Stimulated activated CD4-positive, alpha-beta T cell treated with anti-CD3 and anti-CD28 coated beads, Interleukin-4, amount 100 ng/mL, for 1 hour (primary cell): ENCODE measurements at places on chromosomes 6 and 20.

GRCh38 chr6:95117236-95117635 lies 460.1 kb upstream of the MANEA start:
- no peak for DNase-seq

DNA sequence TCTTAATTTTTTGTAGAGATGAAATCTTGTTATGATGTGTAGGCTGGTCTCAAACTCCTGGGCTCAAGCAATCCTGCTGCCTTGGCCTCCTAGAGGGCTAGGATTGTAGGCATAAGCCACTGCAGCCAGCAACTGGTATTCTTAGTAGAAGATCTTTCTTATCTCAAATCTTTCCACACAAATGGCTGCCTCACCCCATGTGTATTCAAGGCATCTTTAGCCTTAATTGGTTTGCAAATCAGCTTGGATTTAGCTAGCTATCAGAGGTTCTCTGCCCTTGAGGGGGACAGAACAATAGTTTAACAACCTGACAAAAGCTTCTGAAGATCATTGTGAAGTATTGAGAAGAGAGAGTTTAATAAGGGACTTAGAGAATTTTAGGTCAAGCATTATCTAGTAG lies 17.9 kb upstream of the ABRACL start:
- DNase-seq: no peak

- peak; percentile 53 for DNase-seq
Observed at GRCh38 chr6:41732591-41733359, 2.6 kb downstream of the TFEB start.

- DNase-seq: no peak
Observed at GRCh38 chr6:125066140-125066539, 87.4 kb upstream of the TPD52L1 start.

DNA sequence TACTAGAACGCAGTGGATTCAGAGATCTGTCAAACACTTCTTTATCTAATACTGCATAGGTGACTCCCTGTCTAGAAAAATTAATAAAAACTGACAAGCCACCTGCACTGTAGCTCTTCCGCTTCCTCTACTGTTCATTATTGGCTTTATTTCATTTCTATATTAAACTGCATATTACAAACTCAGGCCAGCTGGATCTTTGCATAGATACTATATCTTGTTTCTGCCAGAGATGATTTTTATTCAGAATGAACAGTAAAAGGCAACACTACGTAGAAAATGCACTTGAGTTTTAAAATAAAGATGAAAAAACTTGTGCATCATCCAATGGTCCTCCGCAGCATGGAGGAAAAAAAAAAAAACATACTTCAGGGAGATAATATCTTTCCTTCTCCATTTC lies 508.3 kb downstream of the PRKN start:
- no peak for DNase-seq

- no peak for DNase-seq
Observed at GRCh38 chr6:23890543-23891227, 235.3 kb upstream of the NRSN1 start.

DNA sequence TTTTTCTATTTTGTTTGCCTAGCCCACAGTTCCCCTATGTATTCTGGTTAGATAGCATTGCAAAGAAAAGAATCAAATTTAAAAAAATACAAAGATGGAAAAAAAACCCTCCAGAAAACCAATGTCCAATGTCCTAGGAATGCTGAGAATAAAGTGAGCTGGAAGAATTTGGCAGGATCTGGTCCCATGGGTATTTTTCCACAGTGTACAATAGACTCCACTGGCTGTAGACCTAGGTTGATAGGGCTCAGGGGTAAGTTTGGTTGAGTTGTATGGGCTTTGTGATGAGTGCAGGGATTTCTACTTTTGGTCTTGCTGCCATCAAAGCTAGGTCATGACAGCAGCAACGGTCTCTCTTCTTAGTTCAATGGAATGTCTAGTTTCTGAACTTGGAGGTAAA lies 41.5 kb downstream of the SLC22A2 start:
- no peak for DNase-seq

- no peak for DNase-seq
Observed at GRCh38 chr6:147244832-147245231, 40.6 kb downstream of the STXBP5 start.

DNA sequence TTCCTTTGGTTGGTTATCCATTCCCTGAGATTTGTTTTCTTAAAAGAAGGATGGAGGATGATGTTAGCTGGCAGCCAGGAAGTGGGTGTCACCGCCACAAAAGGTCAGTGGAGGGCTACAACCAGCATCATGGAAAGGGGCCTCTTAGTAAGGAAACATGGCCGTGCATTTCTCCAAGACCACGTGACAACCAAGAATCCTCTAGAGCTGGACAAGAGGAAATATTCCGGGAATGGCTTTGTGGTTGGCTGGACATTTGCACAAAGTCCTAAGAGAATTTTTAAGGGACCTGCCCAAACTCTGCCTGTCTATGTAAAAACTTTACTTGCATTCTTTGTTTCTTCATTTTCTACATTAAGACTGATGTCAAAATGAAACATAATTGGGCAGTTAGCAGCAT lies 399.9 kb upstream of the MARCKS start:
- no peak for DNase-seq

- DNase-seq: no peak
Observed at GRCh38 chr6:166757232-166758135, 130.4 kb upstream of the RPS6KA2 start.

GRCh38 chr20:63475209-63475608 lies 2.8 kb upstream of the KCNQ2 start:
- no peak for DNase-seq

GRCh38 chr20:62898970-62899632 lies 27.2 kb downstream of the DIDO1 start:
- peak; percentile 39 for DNase-seq

GRCh38 chr20:37282556-37282955 lies 6.9 kb upstream of the MANBAL start:
- no peak for DNase-seq

- DNase-seq: no peak
Observed at GRCh38 chr6:147260091-147260490, 55.9 kb downstream of the STXBP5 start.

- no peak for DNase-seq
Observed at GRCh38 chr6:12598919-12599318, 117.6 kb upstream of the PHACTR1 start.

DNA sequence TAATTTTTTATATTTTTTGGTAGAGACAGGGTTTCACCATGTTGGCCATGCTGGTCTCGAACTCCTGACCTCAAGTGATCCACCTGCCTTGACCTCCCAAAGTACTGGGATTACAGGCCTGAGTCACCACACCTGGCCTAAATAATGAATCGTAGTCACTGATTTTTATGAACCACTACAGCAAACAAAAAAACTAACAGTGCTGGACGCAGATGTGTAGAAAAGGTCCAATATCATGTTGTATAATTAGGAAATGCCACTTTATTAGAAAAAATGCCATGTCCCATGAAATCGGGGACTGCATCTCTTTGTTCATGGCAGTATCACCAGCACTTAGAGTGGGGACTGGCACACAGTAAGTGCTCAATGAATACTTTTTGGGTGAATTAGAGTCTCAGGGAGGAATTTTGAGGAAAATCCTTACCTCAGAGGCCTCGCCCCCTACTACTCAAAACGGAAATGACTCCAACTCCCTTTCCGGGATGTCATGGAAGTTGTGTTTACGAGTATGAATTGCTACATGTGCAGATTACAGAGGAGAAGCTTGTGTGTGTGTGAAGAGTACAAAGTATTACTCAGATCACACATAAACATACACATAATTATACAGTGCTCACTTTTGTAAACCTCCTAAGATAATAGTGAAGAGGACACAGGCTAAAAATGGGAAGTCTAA lies 43.6 kb upstream of the FAM50B start:
- no peak for DNase-seq

DNA sequence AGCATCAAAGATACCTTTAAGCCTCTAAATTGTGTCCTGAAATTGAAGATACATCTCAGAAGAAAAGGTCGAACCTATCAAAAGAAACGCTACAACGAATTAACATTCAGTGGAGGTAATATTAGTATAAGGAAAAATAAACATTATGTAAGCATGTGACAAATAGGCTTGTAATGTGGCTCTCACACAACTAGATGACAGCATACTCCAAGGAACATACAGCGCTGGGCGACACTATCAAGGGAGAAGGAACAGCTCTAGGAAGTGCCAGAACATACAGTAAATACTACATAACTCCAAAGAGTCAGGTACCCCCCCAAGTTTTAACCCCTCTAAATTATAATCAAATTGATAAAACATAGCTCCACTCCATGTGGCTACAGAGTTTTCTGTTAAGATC lies 103.5 kb downstream of the LAMP5 start:
- DNase-seq: no peak

GRCh38 chr20:4797275-4797674 lies 75.6 kb downstream of the PRND start:
- DNase-seq: no peak

DNA sequence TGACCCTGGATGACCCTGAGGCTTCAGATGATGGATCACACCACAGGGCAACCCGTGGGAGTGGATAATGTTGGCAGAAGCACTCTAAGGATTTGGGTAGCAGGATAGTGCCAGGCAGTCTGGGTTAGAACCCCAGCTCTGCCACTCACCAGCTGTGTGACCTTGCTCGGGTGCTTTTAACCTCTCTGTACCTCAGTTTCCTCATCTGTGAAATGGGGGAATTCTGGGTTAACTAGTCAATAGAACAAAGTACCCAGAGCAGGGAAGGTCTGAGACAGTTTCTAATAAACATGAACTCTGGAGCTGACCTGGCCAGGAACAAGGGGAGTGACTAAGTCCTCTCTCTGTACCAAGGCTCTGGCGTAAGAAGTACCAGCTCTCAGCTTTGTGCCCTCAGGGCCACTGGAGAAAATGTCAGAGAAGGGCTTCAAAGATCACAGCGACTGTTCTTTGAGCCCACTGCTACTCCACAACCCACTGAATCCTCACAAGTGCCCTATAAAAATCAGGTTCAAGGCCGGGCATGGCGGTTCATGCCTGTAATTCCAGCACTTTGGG lies 14.7 kb upstream of the NOL4L start:
- DNase-seq: no peak

- no peak for DNase-seq
Observed at GRCh38 chr6:41182069-41183034, 18.6 kb downstream of the TREML2 start.

DNA sequence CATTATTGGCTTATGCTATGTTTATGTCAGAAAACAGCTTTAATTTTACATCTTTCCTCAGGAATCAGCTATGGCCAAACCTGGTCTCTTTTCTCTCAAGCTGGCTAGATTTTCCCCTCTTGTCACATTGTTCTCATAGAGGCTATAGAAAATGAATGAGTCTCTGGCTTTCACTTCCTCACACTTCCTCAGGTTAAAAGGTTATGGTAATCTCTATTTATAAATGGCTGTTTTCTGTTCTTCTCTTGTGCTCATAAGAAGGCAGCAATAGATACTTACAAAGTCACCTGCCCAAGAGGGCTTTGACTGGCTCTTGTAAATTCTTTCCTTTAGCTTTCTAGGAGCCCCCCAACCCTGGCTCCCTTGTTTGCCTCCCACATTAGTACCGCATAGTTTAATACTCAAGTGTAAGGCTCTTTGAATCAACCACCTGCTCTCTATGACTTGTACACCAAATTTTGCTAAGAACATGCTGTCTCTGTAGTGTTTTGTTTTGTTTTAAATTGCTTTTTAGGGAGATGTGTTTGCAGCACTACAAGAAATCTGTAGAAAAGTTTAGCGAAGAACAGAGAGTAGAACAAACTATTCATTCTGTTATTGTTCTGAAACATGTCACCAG lies 897.4 kb upstream of the CITED2 start:
- DNase-seq: no peak

- DNase-seq: no peak
Observed at GRCh38 chr6:51535327-51535726, 552.1 kb downstream of the PKHD1 start.

DNA sequence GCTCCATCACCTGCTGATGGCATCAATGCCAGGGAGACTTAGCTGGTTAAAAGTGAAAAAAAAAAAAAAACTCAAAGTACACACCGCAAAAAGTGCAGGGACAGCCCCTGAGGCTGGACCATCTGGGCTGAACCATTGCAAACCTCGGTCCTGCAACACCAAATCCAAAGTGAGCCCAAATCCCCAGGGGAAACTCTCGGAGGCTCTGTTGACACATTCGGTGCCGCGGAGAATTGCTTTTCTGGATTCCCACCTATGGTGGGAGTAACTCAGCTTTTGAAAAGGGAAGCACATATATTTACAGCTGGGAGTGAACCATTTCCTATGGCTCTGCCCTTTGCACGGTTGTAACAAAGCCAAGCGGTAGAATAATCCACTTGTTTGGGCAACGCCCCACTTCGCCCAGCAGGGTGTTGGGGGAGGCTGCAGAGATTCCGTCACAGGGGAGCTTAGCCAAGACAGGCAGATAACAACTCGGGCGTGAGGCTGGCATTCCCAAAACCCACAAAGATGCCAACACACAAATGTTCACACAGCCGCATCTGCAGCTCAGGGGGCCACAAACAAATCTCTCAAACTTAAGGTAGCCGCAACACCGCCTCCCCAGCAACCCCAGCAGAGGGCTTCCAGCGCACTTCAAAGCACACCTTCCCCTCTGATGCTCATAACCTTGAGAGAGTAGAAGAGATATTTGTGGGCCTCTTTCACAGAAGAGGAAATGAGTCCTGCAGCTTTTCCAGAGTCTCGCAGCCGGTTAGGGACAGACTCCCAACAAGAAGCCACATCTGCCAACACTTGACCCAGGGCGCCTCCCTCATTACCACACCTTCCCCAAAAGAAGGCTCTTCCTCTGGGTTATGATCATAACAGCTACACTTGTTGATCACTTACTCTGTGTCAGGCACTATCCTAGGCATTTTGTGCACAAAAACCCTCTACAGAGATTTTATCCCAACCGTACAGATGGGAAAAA lies 11.4 kb downstream of the ZC3H12D start:
- no peak for DNase-seq

DNA sequence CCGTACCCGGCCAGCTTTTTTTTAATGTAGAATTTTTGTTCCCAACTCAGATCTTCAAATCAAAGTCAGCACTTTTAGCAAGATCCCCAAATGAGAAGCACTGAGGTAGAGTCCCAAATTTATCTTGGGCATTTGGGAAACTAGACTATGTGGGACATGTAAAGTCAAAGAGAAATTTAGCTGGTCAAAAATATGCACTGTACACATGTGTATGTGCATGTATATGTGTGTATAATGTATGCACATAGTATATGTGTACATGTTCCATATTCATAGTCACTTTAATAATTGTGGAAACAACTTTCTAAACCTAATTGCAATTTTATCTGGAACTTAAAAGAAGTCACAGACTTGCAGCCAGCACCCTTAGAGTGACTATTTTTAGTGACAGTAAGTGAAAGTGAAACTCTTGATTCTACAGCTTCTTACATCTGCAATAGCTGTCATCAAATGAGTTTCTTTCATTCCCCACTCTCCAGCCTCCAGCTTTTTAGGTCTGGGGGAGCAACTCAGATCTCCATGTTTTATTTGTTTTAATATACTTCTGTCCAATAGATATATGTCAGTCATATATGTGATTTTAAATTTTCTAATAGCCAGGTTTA lies 53.6 kb downstream of the CDC40 start:
- DNase-seq: no peak

DNA sequence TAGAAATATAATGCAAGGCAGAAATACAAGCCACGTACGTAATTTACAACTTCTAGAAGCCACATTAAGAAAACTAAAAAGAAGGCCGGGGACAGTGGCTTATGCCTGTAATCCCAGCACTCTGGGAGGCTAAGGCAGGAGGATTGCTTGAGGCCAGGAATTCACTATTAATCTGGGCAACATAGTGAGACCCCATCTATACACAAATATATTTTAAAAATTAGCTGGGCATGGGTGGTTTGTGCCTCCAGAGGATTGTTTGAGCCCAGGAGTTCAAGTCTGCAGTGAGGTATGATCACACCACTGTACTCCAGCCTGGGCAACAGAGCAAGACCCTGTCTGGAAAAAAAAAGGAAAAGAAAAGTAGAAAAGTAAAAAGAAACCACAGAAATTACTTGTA lies 12.3 kb downstream of the MPC1 start:
- no peak for DNase-seq
